Activated CD4-positive, alpha-beta T cell treated with anti-CD3 and anti-CD28 coated beads, Interleukin-2, Interleukin-6, amounts not matched to agents 100 ng/mL and 50 ng/mL, durations not matched to agents 16 hours and 8 hours (primary cell): ENCODE measurements at places on chromosomes 5 and 9.

GRCh38 chr9:95313010-95313498 lies 4.5 kb downstream of the FANCC start:
- peak; percentile 9 for DNase-seq

DNA sequence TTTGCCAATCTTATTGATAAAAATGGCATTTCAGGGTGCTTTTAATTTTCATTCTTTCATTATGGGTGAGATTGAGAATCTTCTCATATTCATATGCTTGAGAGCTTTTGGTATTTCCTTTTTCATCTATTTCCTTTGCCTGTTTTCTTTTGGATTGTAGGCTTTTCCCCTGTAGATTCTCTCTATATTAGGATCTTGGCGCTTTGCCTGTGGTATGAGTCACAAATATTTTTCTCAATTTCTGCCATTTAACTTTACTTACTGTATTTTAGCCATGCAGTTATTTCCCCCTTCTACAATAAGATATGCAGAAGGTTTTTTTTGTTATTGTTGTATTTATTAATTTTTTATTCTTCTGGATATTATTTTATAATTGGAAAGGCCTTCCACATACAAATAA lies 21.5 kb upstream of the KLF9 start:
- DNase-seq: no peak

DNA sequence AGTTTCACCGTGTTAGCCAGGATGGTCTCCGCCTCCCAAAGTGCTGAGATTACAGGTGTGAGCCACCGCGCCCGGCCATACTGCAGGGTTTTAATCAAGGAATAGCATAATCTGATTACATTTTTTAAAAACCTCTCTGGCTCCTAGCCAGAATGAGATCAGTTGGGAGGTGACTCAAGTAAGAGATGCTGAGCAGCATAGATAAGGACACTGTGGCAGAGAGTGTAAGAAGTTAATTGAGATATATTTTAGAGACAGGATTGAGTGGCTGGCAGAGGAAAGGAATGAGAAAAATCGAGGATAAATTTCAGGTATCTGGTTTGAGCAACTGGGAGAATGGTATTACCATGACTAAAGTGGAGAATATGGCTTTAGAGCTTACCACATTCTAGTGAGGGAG lies 7.3 kb upstream of the RIGI start:
- no peak for DNase-seq

DNA sequence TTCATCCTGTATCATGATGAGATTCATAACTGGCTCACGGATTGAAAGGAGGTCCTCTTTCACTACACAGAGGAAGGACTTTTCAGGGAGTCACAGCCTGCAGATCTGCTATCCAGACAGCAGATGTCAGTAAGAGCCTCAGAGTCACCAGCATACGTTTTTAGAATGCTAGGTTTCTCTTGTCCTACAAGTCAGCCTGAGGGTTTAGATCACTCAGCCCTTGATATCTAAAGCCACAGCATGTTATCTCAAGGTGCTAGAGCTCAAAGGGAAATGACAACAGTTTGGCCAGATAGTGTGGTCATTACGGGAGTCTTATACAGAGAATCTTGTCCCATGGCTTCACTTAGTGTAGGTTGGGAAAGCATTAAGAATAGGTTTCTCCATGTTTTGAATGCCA lies 30.9 kb upstream of the SLC46A2 start:
- peak; percentile 17 for DNase-seq

DNA sequence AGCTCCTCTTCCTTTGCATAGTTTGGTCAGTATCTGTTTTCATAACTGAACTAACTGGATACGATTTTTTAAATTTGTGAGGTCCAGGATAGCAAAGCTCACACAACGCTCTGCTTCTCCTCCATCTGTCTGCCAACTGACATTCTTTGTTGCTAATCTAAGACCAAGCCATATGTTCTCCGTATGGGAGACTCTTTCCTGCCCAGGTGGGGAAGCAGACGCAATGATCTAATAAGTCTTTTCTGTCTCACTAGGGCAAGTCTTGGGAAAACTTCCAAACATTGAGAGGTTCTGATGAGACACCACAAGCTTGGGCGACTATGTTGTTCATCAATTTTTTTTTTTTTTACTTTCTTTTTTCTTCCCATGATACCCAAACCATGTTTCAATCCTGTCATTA lies 558.5 kb downstream of the EFNA5 start:
- DNase-seq: no peak

DNA sequence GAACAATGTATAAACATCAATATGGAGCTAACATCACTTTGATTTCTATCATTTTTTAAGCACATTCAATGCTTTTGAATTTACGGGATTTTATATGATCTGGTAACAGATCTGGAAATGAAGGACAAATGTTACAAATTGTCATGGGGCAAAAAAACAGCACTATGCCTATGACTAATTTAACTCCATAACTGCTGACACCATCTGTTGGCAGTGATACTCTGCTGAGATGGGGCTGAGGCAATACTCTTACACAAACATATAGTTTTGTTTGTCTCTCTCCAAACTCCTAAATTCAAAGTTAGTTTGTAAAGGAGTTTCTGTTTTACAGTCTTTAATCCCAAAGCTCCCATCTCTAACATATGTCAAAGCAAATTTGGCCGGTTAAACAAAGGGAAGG lies 132.5 kb upstream of the FER start:
- no peak for DNase-seq

- DNase-seq: no peak
These were observed 11.3 kb upstream of the NUP214 start for GRCh38 chr9:131114084-131114535.

GRCh38 chr5:87127956-87128687 lies 139.6 kb upstream of the RASA1 start:
- DNase-seq: no peak

DNA sequence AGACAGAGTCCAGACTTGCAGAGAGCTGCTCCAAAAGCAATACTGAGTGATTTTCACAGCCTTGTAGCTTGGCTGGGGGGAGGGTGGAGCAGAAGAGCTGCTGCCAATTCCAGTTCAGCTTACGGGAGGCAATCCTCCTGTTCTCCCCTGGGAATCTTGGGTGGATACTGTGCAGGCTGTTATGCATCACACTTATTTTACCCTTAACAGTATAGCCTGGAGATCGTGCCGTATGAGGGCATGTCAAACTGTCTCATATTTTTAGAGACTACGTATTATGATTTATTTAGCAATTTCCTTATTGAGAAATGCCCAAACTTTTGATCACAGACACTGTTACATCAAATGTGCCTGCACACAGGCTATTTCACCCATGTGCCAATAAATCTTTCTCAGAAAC lies 85.2 kb downstream of the BASP1 start:
- no peak for DNase-seq

DNA sequence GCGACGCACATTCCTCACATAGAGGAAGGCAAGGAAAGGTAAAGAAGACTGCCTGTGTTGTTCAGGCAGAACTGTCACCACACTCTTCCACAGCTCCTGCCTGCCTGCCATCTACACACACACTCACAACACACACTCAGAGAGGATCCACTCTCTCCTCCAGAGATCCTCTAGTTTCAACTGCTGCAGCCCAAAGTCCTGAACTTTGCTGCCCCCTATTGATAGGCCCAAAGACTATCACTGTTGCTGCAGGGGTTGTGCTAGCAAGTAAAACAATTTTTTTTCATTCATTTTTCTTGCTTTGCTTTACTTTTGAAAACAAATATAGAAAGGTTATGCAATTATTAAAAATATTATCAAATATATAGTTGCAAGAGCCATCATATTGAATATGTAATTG lies 5.9 kb upstream of the CFAP90 start:
- DNase-seq: peak; percentile 75

DNA sequence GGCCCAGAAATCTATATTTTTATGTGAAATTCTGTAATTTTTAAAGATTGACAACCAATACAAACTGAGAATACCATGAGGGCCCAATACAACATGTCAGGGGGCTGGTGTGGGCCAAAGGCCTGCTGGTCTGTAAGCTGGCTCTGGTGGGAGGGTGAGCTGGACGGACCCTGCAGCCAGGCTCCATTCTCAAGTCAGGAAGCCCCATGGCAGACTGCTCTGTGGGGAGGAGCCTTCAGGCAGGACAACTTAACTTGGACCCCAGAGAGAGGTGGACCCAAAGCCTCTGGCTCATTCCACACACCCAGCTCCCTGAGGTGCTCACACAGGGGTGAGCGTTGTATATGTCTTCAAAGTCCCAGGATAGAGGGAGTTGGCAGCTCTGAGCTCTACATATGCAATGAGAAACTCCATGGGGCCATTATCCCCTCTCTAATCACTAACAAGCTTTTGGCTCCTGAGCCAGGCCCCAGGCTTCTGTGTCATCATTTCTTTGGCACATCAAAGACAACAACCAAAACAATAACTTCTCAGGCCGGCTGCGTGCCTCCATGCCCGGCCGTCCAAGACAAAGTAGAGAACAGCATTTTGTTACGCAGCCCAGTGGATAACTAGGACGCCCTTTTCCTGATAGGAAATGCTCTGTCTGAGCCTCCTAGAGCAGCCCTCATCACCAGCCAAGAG lies 6.4 kb downstream of the SEPTIN8 start:
- DNase-seq: no peak

- no peak for DNase-seq
These were observed 930.2 kb downstream of the MAT2B start for GRCh38 chr5:164435576-164435975.

GRCh38 chr9:124017929-124018729 lies 6.6 kb downstream of the LHX2 start:
- no peak for DNase-seq

DNA sequence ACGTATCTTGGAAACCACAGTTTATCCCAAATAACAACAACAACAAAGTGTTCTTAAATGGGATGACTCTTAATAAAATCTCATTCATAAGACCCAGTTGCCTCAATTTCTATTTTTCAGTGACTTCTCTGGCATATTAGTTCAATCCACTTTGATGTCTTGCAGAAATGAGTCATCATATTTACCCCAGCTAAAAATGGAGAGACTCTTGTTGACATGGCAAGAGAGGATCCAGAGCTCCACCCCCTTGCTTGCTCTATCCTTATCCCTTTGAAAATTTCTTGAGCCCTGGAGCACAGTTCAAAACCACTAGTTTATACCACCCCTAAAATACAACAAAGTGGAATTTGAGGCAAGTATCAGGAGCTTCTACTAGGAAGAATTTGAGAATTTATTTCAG lies 20.8 kb downstream of the VCAN start:
- DNase-seq: no peak

GRCh38 chr5:9222054-9222976 lies 323.6 kb downstream of the SEMA5A start:
- DNase-seq: no peak

GRCh38 chr5:127911619-127912018 lies 171.9 kb upstream of the SLC12A2 start:
- no peak for DNase-seq

DNA sequence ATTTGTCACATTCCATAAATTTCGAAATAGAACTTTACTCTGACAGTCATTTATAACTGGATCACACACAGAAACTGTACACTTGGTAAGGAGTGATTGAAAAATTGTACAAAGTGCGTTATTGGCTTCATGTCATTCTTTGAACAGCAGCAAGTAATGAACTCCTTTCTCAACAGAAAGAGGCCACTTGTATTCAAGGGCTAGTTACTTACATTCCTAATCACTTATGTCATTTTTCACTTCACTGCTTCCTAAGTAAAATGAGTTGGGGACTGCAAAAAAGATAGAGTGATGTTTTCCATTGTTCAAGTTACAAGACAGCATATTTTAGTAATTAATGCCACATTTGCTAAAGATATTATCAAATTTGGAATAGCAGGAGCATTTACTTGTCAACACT lies 893.2 kb downstream of the DTWD2 start:
- no peak for DNase-seq

GRCh38 chr9:113154471-113154870 lies 3.7 kb downstream of the SLC31A2 start:
- no peak for DNase-seq

GRCh38 chr5:180142021-180142765 lies 66.8 kb downstream of the RASGEF1C start:
- DNase-seq: no peak

DNA sequence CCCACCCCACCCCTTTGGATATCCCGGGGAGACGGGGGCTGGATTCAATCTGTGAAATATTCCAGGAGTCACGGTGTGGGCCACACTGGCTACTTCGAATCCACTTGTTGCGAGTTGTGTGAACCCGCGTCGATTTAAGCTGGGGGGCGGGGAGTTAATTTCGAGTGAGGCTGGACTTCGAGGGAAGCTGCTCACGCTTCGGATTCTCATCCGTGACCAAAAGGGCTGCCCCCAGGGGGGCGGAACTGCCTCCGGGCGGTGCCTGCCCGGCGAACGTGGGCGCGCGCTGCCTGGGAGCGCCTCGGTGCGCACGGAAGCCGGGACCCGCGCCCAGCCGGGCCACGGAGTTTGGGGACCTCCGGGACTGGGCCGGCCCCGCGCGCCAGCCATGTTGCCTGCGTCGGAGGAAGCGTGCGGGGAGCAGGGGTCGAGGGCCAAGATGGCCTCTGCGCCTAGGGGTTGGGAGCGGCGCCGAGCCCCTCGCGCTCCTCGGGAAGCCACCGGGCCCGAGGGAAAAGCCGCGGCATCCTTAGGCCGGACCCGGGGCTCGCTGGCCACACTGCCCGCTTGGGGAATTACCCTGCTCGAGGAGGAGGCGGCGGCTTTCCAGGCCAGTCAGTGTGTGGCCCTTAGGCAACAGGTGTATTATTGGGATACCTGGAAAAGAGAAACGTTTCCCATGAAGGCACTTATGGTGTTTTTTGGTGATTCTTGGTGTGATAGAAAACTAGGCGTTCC lies 975 bp downstream of the OCLN start:
- peak; percentile 12 for DNase-seq

DNA sequence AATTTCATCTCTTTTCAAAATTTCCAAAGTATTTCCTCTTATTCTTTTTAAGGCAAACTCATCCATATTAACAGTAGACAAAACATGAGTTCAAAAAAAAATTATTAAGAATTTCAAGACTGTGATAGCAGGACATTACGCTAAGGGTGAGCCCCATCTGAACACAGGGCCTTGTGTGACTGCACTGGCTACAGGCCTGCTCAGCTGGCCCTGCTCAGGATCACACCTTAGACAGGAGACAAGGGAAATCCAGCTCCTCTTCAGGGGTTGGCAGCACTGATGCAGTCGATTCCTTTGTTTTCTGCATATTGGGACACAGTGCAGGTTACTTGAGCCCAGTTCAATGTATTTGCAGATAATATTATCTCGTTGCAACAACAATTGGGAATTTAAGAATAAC lies 444.7 kb downstream of the PLK2 start:
- no peak for DNase-seq

GRCh38 chr5:108749128-108749861 lies 1.6 kb downstream of the FER start:
- DNase-seq: peak; percentile 9

DNA sequence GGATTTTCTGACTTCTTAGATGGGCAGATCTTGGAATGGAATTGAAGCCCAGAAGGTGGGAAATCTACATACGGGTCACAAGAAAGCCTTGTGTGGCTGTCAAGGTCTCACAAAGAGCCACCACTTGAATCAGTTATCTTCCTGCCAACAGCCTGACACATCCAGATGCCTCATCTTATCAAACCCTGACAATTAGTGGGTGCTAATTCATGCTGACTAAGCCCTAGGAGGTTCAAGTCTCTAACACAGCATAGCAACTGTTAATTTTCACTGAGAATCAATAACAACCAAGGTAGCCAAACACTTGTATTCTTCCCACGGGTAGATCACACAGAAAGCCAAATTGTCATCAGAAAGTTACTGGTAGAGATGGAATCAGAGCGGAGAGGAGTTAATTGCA lies 222.2 kb downstream of the TMEM167A start:
- DNase-seq: no peak
